GM10248 (cell line): ENCODE measurements at places on chromosomes 6 and 20.
A peak's percentile ranks its signal among the peaks of the same experiment; 100 is the strongest.

GRCh38 chr6:150739711-150740349 lies 125.7 kb upstream of the MTHFD1L start:
- DNase-seq: no peak

DNA sequence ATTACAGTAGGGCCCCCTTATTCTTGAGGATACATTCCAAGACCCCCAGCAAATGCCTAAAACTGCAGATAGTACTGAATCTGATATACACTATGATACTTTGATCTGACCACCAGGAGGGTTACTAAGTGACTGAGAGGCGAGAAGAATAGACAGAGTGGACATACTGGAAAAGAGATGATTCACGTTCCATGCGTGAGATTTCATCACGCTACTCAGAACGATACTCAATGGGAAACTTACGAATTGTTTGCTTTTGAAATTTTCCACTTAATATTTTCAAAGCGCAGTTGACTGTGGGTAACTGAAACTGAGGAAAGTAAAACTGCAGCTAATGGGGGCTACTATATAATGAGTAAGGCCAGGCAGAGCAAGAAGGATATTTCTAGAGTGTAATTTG lies 60.8 kb downstream of the STX11 start:
- no peak for DNase-seq

DNA sequence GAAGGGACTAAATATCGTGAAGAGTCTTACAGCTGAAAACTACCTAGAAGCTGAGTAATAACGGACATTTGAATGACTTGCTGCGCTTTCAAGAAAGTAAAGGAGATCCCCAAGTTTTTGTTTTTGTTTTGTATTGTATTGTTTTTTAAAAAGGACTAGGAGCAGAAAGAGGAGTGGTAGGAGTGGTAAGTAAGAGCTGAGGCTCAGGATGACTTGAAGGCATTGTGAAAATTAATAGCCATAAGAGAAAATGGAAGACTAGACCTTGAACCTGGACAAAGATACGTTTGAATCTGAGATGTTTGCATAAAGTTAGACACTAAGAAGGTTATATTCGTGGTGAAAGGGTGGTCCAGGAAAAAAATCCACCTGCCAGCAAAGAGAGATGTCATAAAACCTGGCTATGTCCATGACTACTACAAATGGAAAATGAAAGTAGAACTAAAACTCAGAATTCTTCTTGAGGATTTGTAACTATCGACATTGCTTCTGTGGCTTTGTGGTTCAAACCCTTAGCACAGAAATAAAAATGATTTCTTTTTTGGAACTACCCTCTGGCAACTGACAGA lies 824.8 kb upstream of the FLRT3 start:
- DNase-seq: peak; percentile 9

DNA sequence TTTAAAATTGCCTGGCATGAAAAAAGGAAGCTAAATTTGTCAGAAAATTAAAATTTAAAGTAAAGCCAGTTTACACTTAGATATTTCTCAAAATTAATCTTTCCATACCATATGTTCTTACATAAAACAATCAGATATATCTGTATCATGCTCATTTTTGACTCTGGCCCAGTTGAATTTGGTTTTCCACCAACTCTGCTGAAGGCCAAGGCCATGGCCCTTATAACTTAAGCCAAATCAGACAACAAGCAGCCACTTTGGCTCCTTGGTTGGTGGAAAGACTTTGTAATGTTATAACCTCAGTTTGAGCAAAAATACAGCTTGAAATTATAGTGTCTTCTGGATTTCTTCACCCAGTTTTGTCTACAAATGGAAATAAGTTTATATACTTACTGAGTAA lies 97.3 kb downstream of the CENPW start:
- DNase-seq: no peak

GRCh38 chr6:134034478-134034877 lies 17.9 kb downstream of the SLC2A12 start:
- no peak for DNase-seq

DNA sequence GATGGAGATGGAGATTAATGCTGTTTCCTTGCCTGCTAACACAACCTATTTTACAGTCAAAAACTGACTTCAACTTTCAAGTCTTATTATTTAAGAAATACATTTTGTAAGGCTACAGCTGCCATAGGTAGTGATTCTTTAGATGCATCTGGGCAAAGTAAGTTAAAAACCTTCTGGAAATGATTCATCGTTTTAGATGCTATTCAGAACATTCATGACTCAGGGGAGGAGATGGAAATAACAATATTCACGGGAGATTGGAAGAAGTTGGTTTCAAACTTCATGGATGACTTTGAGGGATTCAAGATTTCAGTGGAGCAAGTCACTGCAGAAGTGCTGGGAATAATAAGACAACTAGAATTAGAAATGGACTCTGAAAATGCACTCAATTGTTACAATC lies 174.9 kb upstream of the GGTLC1 start:
- no peak for DNase-seq

GRCh38 chr6:69867639-69867976 lies 1.3 kb downstream of the COL19A1 start:
- no peak for DNase-seq

GRCh38 chr20:46232539-46232938 lies 75.8 kb downstream of the CDH22 start:
- no peak for DNase-seq

DNA sequence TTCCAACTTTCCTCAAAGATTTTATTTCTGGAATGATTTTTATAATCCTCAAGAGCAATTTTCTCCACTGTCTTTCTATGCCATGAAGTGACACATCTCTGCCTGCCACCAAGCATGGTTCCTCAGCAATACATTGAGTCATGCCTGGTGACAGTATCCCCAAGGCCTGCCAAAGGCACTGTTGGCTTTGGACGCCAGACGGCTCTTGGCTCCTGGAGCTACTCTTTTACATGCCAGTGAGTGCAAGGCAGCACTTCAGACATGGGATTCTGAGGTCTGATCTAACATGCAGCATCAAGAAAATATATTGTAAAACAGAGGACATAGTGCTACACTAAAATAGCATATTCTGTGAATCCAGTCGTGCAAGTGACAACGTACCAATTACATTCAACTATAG lies 20.1 kb upstream of the PLEKHG1 start:
- DNase-seq: no peak

DNA sequence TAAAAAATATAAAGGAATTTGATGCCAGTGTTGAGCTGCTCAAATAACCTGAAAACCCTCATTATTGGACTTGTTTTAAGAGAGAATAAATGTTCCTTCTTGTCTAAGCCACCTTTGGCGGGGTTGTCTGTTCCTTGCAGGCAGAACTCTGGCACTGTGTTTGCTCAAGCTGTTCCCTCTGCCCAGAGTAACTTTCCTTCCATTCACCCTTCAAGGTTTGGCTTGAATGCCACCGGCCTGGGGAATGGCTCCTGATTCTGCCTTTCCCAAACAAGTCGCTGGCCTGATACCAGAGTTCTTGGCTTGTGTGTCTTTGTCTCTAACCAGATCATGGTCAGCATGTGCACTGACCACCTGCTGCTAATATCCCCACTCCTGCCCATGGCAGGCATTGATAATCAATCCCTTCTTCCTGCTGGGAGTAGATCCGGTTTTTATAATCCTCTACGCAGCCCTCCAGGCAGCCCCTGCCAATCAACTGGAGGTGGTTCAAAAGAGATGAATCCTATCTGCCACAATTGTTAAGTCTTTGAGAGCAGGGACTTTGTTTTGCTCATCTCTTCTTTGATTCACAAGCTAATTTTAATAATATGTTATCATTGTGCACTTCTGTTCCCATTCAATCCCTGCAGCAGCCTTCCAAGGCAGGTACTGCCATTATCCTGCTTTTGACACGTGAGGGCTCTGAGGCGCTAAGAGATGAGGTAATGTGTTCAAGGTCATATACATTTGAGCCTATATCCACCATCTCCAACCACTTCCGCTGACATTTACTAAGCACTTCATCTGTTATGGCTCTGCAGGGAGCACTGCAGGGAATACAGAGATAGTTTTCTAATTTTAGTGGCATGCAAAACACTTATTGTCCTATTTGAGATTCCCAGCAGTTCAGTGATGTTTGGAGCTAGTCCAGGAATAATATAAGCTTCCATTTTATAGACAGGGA lies 3.1 kb upstream of the CCM2L start:
- DNase-seq: no peak

DNA sequence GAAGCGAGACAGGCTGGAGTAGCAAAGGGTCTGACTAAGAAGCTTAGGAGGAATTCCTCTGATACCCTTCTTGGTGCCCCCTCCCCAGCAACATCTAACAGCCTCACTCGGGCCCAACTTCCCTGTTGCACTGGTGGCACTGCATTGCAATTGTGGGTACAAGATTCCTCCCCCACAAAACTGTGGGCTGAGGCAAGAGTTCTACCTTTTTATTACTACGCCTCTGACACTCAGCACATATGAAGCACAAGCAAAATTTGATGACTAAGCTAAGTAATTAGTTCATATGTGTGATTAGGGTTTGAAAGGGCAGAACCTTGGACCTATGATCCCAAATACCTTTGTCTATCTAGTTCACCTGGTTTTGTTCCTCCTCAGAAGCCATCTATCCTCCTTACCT lies 83.5 kb downstream of the ZHX3 start:
- DNase-seq: no peak

DNA sequence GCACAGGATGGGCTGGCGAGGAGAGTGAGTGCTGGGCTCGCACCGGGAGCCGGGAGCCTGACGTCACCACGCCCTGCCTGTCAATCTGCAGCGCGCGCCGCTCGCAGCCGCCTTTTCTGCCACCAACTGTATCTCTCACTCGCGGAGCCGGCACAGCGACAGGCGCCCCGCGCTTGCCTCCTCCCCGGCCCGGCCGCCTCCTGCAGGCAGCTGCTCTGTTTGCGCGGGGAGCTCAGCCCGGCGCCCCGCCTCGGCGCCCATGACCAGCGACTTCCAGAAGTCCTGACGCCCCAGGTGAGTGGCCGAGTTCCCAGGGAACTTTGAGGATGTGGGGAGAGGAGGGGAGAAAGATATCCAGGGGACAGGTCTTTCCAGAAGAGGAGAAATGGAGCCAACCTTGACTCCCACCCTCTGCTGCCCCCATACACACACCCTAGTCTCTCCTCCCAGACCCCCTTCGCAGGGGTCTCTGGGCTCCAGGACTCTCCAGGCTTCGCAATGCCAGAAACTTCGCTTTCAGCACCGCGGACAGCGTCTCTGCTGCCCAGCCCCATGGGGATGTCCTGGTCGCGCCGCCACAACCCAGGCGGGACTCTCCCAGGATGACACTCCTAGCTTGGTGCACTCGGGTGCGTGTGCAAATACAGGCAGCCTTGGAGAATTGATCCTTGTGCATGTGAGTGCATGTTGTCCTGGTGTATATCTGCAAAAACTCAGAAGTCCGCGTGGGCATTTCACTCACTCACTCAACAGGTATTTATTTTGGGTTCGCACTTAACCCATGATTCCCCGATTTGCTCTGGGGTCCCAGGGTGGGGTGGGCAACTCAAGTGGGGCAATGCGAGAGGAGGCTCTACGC lies at the start of gene GPR6:
Gene GPR6 (plus strand): TSS at position 138 of the 859 bp plus-strand sequence. CDS start 802 bp downstream, outside the sequence.
- peak; percentile 75 for DNase-seq

GRCh38 chr6:71199736-71200135 lies 88.9 kb upstream of the OGFRL1 start:
- no peak for DNase-seq

GRCh38 chr20:6882561-6883291 lies 115.2 kb downstream of the BMP2 start:
- DNase-seq: no peak

DNA sequence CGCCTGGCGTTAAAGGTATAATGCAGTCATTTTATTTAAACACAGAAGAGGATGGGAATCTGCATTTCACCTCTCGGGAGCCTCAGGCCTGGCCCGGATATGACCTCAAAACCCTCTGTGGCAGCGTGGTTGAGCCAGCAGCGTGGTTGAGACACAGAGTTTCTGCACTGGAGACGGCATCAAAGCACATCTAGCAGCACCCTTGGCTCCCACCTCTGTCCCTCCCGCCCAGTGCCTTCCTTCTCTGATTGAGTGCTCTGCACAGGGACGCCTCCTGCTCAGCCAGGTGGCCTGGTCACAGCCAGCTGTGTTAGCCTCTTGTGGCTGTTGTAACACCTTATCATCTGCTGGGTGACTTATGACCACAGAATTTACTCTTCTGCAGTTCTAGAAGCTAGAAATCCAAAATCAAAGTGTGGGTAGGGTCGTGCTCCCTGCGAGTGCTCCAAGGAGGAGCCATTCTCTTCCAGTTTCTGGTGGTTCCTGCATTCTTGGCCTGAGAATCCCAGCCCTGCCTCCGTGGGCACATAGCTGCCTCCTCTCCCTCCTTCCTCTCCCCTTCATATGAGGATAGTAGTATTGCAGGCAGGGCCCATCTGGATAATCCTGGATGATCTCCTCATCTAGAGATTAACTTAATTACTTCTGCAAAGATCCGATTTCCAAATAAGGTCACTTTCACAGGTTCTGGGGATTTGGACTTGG lies 156.7 kb downstream of the SYCP2 start:
- DNase-seq: no peak

DNA sequence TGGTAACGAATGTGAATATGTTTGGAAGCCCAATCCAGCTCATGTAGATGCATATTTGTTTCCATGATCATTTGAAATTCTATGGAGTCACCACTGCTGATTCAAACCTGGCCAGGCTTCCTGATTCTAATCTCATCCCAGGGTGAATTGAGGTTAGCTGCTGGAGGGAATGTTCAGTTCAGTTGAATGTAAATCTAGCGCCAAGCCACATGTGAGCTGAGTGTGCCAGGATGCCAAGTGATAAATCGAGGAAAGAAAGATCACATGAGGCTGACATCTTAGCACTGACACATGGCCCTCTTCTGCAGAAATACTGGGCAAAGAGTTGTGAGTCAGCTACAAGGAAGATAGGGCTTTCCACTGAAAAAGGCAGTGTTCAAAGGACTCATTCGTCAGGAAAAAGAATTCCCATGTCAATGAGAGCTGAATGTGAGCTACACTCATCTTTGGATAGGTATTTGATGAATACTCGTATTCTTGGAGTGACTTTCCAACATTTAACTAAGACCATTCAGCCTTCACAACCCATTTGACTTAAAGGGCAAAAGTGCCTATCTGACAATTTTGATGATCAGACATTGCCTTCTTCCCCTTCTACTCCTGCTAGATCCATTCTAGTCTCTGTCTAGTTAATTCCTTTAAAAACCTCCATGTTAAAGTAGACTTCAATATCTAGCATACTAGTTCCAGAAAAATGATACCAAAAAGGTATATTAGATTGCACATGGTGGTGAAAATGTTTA lies 172.1 kb downstream of the MTFR2 start:
- no peak for DNase-seq

GRCh38 chr6:2344319-2344905 lies 99.0 kb upstream of the GMDS start:
- DNase-seq: no peak

DNA sequence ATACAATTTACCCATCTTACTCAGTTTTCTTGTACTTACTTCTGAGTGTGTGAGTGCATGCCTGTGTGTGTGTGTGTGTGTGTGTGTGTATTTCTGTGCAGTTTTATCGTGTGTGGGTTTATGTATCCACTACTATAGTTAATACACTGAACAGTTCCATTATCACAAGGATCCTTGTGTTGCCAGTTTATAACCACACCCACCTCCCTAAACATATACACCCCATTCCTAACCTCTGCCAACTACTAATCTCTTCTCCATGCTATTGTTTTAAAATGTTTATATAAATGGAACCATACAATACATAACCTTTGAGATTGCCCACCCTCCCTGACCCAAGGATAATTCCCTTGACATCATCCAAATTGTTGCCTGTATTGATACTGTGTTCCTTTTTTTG lies 18.7 kb downstream of the POFUT1 start:
- DNase-seq: no peak

GRCh38 chr6:11826779-11827178 lies 48.2 kb upstream of the ADTRP start:
- DNase-seq: no peak

GRCh38 chr6:150191809-150192208 lies 49.0 kb downstream of the PPP1R14C start:
- DNase-seq: no peak

GRCh38 chr6:157898169-157898568 lies 75.1 kb downstream of the SNX9 start:
- no peak for DNase-seq
